Neuronal stem cell (in vitro differentiated cells): ENCODE measurements at places on chromosomes 12 and 14.

DNA sequence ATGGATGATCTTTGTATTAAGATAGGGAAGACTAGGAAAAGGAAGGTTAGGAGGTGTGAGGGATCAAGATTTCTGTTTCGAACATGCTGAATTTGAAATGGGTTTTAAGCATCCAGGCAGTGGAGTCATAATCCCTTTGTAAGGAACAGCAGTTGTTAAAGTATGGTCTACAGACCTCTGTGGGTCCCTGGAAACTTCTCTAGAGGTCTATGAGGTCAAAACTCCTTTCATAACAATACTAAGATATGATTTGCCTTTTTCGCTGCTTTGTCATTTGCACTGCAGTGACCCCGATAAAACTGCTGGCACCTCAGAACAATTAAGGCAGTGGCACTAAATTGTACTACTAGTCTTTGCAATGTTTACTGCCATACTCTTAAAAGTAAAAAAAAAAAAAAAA, 1.5 kb downstream of the RAD51AP1 start:
- DNase-seq = no peak

DNA sequence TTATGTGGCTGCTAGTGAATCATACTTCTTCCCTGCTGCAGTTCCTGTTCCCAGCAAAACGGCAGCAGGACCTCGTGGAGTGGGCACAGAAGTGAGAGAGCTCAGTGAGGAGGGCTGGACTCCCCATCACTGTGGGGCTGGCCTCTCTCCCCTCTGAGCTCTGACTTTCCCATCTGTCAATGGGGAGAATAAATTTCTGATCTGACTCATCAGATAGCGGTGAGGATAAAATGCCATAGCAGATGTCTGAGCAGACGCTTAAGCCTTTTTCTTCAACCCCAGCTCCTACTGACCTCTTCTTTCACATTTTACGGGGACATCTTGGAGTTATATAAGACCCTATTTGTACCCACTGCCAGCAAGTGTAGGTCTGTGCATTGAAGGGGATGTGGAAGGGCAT, 116.6 kb downstream of the CRACR2A start:
- no peak for DNase-seq

DNA sequence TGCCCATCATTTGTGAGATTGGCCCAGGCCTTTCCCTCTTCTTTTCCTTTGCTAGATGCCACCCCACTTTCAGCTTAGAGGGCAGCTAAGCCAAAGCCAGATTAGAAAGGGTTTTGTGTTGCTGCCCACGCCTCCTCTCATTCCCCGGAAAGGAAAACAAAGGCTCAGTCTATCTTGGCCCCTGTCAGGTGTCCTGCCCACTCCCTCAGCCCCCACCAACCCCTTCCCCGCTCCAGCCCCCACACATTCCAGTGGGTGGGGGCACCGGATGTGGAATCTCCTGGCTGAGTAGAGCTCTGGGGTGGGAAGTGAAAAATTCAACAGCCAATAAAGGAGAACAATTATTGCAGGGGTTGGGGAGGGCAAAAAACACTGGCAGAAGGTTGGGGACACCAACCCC, 2.2 kb downstream of the BLOC1S1 start:
- DNase-seq = no peak

GRCh38 chr14:24816929-24817211, 182.9 kb upstream of the GZMB start:
- no peak for DNase-seq

GRCh38 chr14:29353513-29353912, 574.1 kb downstream of the PRKD1 start:
- DNase-seq = no peak

GRCh38 chr14:78248501-78249090, 78.4 kb downstream of the NRXN3 start:
- DNase-seq = no peak

DNA sequence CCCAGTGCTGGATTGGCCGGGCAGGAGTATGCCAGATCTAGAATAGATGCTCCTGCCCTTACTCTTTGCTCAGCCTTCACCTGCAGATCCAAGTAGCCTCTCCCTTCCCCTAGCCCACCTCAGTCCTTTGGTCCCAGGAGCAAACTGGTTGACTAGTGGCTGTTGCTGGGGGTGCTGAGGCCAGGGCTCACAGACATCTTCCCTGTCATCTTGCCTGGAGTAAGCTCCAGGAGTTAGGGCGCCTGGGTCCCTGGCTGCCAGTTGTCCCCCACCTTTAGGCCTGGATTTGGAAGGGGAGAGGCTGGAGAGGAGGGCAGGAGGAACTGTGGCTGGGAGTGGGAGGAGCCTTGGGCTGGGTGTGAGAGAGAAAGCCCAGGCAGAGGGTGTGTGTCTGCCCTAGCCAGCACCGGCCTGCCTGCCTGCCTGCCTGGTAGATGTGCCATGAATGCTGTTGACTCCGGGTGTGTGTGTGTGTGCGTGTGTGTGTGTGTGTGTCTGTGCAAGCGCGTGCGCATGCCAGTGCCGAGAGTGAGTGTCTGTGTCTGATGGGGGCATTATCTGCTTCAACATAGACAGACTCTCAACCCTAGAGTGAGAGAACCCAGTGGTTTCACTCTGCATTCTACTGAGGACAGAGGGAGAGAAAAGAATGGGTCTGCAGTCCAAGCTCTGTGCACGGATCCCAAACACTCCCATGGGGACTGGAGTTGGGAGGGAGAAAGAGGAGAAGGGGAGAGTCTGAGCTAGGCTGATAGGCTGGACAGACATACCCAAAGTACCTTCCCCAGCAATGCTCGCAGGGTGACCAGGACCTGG, 845 bp upstream of the RARG start:
- DNase-seq = no peak

DNA sequence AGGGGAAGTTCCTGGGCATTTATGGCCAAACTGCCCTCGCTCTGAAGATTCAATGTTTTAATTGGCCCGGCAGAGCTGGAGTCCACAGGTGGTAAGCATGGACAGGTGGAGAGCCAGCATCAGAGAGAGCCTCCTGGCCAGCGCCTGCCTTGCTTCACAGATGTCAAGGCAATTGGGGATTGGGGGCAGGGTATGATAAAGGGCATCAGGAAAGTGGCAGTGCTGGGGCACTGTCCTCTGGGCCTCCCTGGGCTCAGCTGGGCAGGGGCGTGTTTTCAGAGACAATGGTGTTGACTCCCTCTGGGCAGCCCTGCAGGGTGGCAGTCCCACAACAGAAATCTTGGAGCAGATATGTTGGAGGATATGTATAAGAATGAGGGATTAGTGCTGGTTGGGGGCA, 237.3 kb downstream of the CACNA1C start:
- DNase-seq = no peak

DNA sequence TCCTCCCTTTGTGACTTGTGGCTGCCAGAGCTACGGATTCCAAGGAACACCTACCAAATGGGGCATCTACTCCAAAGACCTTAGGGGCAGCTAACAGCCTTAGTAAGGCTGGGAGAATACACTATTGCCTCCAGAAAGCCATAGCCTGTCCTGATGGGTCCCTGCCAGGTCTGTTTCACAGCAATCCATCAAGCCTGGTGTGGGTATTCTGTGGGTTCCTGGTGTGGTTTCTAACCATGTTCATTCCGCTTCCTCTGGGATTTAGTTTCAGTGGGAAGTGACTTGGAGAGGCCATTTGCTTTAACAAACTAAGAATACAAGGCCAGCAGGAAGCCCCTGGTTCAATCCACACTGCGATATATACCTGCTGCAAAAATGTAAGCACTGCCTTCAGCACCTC, 220.5 kb downstream of the FOXN3 start:
- no peak for DNase-seq

DNA sequence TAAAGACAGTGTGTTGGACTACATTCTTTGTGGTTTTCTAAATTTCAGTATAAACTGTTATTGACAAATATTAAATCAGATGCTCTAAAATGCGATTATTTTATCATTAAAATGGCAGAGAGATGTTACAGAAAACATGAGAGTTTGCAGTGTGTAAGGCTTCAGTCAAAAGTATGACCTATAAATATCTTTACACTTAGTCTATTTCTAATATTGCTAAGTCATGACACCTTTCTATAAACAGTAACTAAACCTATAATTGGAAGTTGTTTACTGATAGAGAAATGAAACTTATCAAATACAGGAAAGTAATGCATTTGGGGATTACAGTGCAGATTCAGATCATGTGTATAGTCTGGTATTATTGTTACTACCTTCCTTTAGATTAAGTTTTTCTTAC, 68.9 kb upstream of the YARS2 start:
- no peak for DNase-seq

DNA sequence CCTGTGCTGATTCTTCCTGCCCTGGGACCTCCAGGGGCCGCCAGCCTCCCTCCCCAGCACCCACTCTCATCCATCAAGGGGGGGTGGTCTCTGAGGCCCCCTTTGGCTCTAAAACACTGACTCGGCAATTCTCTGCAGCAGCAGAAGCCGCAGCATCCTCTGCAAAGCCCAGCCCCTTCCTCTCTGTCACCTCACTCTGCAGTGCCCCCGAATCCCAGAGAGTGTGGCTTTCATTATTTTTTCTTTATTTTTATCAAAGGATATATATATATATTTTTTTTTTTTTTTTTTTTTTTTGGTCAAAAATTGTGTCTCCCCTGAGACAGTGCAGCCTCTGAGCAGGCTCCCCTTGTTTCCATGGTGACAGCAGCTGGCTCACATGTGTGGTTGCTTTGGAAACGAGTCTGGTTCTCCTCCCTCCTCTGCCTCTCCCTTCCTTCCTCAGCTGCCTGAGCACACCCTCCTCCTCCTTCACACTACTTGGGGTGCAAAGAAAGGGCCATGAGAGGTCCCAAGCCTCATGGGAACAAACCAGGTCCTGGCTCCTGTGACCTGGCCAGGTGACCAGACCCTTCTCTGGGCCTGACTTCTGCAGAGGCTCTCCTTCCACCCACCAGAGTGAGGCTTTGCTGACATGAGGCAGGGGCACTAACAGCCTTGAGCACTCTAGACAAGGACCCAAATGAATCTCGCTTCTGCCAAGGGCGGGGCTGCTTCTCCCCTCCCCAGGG, 100.5 kb downstream of the LRRC74A start:
- no peak for DNase-seq

DNA sequence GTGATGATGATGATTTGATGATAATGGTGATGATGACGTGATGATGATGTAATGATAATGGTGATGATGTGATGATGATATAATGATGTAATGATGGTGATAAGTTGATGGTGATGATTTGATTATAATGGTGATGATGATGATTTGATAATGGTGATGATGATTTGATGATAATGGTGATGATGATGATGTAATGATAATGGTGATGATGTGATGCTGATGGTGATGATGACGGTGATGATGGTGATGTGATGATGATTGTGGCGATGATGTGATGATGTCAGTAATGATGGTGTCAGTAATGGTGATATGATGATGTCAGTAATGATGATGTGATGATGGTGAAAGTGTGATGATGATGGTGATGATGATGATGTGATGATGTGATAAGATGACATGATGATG, 613.4 kb downstream of the AACS start:
- no peak for DNase-seq

DNA sequence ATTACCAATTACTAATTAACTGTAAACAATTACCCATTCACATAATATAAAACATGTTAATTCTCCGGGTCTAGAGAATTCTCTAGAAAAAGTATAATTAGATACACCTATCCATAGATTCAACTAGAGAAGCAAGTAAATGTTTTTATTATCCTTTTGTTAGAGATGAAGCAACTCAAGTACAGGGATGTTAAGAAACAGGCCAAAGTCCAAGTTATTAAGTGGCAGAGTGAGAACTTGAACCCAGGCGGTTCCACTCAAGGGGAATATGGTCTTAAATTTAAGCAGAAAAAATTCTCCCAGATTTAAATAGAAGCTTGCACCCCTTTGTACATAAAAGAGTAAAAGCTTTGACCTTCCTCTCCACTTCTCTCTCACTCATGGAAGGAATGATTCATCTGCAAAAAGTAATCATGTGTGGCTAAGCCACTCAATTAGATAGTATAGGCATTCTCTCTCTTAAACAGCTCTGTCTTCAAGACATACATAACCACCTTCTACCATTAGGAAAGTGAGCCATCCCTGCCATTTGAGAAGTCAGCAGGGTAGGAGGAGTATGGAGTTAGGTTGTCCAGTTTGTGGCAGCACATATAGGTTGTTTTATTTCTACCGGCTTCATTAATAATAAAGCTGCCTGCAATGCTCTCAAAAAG, 34.1 kb downstream of the ERGIC2 start:
- DNase-seq = no peak

DNA sequence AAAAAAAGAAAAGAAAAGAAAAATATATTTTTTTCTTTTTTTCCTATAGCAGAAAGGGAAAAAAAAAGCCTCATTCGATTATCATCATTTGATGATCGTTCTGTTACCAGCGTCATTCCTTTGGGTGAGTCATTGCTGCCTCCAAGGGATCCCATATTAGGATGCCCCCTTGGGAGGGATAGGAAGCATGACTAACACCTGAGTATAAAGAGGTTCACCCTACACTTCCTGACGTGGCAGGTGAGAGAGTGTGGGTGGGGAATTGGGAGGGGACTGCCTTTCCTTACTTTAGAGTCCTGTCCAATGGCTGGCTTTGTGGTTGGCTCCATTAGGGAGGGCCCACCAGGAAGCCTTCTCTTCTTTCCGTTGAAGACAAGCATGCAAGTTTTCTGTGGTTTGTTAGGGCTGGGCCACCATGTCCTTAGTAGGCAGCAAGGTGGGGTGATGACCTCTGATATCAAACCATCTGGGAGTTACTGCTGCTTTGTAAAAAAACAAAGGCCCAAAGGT, 56.1 kb upstream of the FUT8 start:
- no peak for DNase-seq

- DNase-seq = no peak
These were observed 42.4 kb upstream of the PPP2R5C start for GRCh38 chr14:101719045-101719645.

DNA sequence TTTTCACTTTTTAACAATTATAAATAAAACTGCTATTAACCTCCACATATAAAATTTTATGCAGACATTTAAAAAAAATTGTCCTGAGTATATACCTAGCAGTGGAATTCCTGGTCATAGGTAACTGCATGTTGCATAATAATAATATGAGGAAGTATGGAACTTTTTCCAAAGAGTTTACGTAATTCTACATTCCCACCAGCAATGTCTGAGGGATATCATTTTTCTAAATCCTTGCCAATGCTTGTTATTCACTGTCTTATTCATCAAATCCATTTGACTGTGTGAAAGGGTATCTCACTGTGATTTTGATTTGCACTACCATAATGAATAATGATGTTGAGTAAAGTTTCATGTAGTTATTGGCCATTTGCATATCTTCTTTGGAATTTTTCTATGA, 393.8 kb downstream of the LRFN5 start:
- no peak for DNase-seq

GRCh38 chr12:102396276-102396675, 84.1 kb downstream of the IGF1 start:
- no peak for DNase-seq

DNA sequence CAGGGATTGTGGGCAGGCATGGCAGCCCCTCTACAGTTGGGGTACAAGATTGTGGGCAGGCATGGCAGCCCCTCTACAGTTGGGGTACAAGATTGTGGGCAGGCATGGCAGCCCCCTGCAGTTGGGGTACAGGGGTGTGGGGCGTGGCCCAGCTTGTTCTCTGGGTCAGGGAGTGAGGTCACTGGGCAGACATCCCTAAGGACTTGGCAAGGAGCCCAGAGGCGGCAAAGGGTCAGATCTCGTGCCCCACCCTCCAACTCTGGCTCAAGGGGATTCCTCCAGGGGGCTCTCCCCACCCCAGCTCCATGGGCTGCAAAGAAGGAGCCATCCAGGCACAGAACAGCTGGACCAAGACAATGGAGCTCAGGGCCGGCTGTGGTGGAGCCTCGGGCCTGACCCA, 25.8 kb upstream of the NUDT14 start:
- DNase-seq = no peak
